ENCODE measurements at places on chromosomes 11 and 22. TPM values are rescaled to one million over a fixed set of nuclear protein-coding genes. Genes with fewer than 3 reads are reported as not detected.

DNA sequence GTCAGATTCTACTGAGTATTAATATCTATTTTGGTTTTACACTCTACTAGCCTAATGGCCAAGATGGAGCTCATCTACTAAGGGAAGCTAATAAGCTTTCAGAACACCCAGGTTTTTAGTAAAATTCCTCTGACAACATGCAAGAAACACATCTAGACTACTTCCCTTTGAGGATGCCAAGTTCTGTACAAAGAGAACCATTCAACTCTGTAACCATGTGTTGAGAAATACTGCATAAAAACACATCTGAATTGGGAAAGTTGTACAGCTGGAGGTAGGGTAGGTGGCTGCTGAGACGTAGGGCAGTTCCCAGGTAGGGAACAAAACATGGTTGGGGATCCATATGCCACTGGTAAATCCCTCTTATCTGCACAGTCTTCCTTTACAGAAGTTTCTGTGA is 66.2 kb downstream of the SC5D start:
- DNase-seq: no peak

- DNase-seq: no peak
Observed at GRCh38 chr22:25878933-25879332, 136.9 kb downstream of the MYO18B start.

- DNase-seq: no peak
Observed at GRCh38 chr11:118672846-118673245, 6.6 kb downstream of the TREH start.

MS4A1 gene
- total RNA-seq: not detected

CALCA gene
- not detected for total RNA-seq

GRCh38 chr11:126430581-126431335 is 75.3 kb downstream of the ST3GAL4 start:
- no peak for DNase-seq

DNA sequence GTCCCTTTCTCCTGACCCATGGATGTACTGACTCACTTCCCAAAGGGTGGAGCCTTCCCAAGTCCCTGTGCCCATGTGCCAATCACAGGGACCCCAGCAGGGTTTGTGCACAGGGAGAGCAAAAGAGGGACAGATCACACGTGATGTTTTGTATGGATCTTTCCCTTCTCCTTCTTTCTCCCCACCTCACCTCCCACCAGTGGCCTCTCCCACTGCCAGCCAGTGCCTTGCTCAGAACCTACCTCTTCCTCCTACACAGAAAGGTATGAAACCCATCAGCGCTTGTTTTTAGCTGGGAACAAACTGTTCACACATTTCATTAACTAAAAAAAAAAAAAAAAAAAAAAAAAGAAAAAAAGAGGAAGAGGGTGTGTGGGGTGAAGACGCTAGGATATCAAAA is 112.9 kb downstream of the DSCAML1 start:
- DNase-seq: no peak

- no peak for DNase-seq
Observed at GRCh38 chr11:12403122-12403996, 26.0 kb downstream of the PARVA start.

- no peak for DNase-seq
Observed at GRCh38 chr22:18975434-18976196, 39.5 kb upstream of the PRODH start.

FAT3 gene
- total RNA-seq: 39.2 TPM

GRCh38 chr11:130096823-130097222 is 27.1 kb downstream of the APLP2 start:
- DNase-seq: no peak

- no peak for DNase-seq
Observed at GRCh38 chr11:45860764-45861510, 13.7 kb downstream of the CRY2 start.

DNA sequence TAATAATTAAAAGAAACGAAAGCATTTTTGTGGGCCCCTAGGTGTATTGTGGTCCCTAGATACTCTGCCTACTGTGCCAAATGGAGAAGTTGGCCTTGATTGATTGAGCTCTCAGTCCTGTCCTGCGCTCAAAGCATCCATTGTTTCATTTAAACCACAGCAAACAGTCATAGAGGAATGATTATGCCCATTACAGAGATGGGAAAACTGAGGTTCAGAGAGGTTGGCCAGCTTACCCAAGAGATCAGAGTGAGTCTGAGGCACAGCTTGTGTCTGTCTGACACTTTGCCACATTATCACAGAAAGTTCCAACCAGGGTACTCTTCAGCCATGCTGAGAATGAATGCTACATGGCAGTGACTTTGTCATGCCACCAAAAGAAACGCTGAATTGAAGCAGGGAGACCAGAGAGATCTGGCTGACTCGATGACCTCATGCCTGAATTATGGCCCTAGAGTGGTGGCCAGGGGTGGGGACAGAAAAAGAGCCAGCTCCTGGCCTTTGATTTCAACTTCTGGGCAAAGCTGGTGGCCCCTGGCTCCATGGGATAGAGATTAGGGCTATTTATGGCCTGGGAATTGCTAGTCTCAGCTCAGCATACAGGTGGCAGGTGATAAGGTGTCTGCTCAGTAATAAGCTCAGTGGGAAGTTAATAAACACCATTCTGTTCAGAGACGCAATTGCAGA is 180.5 kb downstream of the MIAT start:
- no peak for DNase-seq

DNA sequence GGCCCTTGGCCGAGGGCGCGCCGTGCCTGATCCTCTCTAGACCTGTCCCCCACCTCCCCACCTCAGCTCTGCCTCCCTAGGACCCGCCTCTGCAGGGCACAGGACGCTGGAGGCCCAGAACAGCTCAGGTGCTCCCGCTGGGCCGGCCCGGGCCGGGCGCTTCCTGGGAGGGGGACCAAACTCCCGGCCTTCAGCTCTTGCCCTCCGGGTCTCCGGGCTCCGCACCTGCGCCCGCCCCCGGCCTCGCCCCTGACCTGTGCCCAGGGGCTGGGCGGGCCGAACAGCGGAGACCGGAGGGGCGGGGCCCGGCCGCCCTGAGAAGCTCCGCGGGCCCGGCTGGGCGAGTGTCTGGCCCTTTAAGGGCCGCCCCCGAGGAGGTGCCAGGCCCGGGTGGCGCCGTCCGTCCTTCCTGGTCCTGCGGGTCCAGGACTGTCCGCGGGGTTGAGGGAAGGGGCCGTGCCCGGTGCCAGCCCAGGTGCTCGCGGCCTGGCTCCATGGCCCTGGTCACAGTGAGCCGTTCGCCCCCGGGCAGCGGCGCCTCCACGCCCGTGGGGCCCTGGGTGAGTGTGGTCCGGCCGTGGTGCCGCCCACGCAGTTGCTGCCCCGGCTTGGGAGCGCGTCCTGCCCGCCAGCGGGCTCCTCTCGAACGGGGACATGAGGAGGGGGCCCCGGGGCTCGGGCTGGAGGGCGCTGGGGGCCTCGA is at the start of gene SSH3:
SSH3 (plus strand) TSS at position 399 of the 703 bp plus-strand sequence; CDS start at position 495, 96 bp downstream.
- no peak for DNase-seq

- no peak for DNase-seq
Observed at GRCh38 chr22:49439373-49439772, 388.3 kb downstream of the BRD1 start.

DNA sequence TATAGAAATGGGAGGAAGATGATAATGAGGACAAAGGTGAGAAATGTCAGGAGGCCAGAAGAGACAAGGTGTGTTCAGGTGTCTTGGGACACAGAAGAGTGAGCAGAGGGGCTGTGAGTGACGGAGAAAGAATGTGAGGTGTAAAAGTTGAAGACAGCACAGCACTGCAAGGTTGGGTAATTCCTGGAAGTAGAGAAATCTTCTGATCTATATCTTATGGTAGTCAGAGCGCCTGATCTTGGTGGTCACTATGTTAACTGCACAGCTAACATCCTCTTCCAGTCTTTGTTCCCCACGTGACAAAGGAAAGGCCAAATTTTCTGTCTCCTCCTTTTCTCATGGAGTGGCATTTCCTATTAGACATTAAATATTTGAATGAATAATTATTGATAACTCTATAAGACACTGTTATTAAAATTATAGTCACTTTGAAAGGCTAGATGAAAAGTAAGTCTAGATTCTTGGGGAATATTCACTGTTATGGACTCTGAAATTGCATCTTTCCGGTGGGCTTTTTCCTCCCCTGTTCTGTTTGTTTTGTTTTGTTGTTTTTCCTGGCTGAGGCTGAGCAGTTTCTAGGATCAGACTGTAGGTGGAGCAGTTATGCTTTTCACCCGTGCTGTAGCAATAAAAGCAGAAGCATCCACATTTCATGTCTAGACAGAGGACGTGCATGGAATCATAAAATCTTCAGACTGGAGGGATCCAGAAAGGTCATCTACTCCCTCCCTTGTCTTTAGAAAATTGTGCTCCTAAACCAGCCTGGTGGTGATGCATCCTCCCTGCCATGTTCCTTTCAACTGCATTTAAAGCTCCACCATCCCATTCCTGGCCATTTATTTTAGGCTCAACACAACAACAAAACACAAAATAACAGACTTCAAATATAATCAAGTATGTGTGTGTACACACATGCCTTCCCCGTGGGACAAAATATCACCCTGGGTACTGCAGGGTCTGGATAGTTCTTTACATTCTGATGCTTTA is 26.6 kb downstream of the SC5D start:
- DNase-seq: peak; percentile 31

DNA sequence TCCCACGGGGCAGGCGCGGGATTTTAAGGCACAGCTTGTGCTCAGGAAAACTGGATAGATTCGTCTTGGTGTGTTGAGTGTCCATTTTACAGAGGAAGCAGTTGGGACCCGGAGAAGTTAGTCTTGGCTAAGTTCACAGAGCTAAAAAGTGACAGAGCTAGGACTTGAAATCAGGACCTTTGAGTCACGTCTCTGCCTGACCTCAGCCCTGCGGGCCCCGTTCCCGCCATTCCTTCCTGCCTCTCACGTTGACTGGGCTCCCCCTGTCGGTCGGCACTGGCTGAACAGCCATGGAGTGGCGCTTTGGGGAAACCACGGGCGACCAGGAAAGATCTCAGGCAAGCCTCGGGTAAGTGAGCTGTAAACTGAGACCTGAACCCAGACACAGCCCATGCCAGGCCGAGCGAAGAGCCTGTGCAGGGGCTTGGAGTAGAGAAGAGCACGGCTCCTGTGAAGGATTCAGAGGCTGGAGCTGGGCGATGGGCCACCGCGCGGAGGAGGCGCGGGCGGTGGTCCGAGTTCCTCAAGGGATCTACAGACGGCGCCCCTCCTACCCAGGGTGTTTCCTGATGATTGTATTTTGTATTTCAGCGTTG is 54.1 kb downstream of the WNT11 start:
- DNase-seq: peak; percentile 76

GRCh38 chr11:1162491-1163311 is 4.9 kb downstream of the MUC5AC start:
- no peak for DNase-seq

DNA sequence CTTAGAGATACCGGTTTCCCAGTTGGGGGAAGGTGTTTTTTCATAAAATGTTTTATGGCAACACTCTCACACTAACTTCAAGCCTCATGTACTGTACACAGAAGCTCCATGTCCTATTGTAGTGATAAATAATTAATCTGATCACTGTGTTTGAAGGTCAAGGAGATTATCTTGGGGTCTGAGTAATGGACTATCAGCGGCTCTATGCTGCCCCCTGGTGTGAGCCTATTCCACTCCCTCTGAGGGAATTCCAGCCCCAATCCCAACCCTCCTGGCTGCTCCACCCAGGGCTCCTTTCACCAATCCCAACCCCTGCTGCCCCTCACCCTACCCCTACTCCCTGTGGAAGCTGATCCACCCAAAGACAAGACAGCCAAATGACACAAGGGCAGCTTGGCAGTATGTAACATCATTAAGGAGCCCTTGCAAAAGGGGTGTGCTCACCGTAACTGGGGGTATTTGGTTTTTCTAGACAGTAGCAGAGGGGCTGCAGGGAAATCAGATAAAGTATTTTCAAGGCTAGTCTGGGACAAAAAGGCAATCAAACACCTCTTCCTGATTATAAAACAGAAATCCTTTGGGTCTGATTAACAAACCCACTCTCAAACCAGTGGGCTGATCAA is 22.3 kb downstream of the HPS4 start:
- DNase-seq: peak; percentile 80

- no peak for DNase-seq
Observed at GRCh38 chr11:61913699-61914395, 3.5 kb downstream of the RAB3IL1 start.

MS4A15 gene
- not detected for total RNA-seq

YAP1 gene
- 142 TPM for total RNA-seq

DNA sequence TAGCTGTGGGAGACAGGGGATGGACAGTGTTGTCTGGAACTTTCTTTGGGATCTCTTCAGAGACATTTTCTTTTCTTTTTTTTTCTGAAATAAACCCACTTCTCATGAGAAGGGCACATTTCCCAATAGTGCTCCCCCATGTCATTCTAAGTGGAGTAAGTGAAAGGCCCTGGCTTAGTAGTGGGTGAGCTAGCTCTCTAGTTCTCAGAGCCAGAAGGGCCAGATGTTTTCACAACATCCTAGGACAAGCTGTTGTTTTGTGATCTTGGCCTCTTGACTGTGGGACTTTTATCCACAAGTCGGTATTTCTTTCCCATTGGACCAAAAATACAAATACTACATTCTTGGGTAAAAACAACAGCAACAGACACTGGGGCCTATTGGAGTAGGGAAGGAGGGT is 607.7 kb upstream of the TENM4 start:
- no peak for DNase-seq

DNA sequence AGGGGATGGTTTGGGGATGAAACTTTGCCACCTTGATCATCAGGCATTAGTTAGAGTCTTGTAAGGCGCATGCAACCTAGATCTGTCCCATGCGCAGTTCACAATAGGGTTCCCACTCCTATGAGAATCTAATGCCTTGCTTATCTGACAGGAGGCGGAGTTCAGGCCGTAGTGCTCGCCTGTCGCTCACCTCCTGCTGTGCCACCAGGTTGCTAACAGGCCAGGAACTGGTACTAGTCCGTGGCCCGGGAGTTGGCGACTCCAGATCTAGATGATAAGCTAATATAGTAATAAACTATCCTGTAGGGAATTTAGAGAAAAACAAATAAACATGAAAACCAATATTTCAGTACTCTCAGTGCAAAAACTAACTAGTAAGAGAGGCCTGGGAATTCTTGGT is 155.4 kb upstream of the ANO5 start:
- DNase-seq: no peak

DNA sequence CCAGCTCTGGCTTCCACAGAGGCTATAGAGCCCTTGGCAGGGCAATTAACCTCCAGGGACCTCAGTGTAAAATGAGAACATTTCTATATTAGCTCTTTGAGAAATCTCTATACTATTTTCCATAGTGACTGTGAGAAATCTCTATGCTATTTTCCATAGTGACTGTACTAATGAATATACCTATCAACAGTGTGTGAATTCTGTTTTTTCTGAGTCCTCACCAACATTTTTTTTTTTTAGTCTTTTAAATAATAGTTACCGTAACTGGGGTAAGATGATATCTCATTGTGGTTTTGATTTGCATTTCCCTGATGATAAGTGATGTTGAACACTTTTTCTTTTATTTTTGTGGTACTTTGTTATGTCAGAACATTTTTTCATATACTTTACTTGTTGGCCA is 7.0 kb upstream of the MTNR1B start:
- no peak for DNase-seq

GRCh38 chr11:72932132-72932570 is 117.9 kb downstream of the ATG16L2 start:
- DNase-seq: no peak

DNA sequence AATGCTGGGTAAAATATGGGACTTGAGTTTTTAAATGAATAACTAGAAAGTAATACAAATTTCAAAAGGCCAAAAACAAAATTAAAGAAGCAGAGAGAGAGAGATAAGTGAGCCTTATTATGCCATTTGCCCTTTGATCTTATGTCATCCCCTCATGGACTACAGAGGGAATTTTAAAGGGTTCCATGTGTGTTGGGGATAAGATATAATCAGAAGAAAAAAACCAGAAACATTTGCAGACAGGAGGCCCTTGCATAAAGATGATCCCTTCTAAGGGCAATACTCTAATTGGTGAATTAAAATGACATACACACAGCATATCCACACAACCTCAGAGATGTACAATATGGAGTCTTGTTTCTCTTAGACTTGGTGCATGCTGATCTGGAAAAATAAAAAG is 406.6 kb upstream of the LARGE1 start:
- no peak for DNase-seq

PCNX3 gene
- 58.9 TPM for total RNA-seq

All from neural crest cell (in vitro differentiated cells).